ENCODE measurements at places on chromosomes 11 and 22.

- no peak for DNase-seq
Observed at GRCh38 chr11:110757066-110757465, 44.8 kb upstream of the ARHGAP20 start.

GRCh38 chr11:62295504-62295903 is 3.4 kb downstream of the SCGB1D4 start:
- DNase-seq = peak; percentile 51

GRCh38 chr11:7898666-7899283 is 32.3 kb downstream of the OR10A6 start:
- no peak for DNase-seq

- no peak for DNase-seq
Observed at GRCh38 chr22:44098966-44099530, 74.9 kb downstream of the PARVB start.

GRCh38 chr11:27473017-27473406 is 422 bp upstream of the LGR4 start:
- DNase-seq = peak; percentile 31

- DNase-seq = peak; percentile 73
Observed at GRCh38 chr22:22710719-22711531, 66.5 kb downstream of the GGTLC2 start.

DNA sequence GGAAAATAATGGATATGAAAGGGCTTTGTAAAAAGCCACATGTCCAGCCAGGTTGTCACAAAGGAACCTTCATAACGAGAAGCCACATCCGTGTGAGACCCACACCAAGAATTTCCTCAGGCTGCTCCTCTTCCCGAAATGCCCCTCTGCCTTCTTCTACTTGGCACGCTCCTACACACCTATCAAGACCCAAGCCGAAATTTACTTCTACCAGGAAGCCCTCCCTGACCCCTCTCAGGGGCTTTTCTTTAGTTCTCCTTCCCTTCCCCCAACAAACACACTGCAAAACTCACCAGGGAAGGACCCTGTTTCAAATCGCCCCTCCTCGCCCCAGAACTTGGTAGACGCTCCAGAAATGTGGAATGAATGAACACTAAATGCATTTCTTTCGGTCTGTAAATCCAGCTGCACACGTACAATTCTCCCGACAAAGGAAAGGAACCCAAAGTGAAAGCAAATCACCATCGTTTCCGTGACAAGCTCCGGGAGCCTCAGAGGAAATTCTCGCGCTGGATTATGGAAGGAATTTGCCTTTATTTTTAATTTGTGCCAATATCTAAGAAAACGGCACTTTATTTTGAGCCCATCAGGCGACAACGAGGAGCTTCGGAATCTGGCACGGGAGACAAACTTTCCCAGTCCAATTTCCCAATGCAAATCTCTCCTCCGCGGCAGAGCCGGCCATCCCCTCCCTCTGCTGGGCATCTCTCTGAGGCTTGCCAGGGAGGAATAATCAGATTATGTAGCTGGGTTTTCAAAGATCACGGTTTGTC is 13.2 kb upstream of the SHISAL1 start:
- DNase-seq = peak; percentile 67

DNA sequence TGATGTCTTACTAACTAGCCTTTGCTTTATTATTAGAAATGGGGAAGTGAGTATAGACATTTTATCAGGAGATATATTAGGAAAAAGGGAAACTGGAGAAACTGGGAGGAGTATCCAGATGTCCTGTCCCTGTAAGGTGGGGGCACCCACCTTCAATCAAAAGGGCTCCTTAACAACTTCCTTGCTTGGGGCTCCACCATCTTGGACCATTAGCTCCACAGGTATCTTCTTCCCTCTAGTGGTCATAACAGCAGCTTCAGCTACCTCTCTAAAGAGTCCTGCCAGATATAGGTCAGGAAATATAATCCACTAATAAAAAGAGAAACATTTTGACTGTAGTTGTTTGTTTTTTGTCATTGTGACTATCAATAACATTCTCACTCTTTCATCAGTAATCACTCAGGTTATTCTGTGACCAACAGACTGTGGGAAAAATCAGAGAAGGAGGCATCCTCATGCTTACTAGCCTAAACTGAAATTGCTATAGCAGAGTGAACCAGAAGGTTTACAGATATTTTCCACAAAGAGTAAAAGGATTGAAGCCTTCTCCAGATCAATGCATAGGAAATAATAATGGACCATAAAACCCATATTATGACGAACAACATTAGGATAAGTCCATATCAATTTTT is 10.4 kb downstream of the OR51B4 start:
- peak; percentile 12 for DNase-seq

DNA sequence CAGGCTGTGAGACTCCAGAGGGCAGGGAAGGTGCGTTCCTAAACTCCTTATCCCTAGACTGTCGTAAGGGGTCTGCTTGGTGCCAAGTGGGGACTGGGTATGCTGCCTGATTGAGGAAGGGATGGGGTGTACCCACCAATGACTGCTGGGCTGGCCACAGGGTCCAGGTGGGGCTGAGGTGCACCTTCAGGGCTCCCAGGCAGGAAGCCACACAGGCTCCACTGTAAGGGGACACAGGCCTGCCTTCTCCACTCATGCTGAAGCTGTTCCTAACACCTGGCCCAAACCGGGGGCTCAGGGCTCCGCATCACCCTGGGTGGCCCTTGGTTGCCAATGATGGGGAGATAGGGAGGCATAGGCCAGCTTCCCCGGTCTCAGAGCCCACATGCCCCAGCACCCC is 20.4 kb downstream of the CABP7 start:
- DNase-seq = no peak

GRCh38 chr11:12716816-12717215 is 42.6 kb downstream of the TEAD1 start:
- no peak for DNase-seq

DNA sequence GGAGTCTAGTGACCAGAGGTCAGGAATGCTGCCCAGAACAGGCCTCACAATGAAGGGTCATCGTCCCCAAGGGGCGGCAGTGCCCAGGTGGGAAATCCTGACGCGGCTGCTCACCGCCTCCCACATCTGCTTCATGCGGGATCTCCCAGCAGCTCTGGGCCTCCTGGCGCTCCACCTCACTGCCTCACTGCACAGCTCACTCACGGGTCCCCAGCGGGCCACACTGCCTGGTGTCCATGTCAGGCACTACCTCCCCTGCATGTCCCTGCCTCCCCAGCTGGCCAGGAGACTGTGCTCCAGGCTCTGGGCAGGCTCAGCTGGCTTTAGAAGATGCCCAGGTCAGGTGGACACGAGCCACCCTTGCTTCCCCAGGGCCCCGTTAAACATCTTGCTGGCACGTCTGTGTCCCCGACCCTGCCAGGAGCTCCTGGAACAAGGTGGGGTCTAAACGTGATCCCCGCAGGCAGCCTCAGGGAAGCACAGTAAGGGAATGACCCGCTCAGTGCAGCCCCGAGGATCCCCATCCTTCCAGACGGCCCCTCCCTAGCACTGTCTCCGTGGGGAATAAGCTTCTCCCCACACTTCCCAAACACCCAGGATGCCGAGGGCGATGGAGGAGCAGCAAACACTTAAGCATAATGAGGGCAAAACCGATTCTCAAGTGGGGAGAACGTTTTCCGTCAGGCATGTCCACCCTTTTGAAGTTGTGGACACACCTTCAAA is 93.2 kb downstream of the TRMU start:
- DNase-seq = no peak

DNA sequence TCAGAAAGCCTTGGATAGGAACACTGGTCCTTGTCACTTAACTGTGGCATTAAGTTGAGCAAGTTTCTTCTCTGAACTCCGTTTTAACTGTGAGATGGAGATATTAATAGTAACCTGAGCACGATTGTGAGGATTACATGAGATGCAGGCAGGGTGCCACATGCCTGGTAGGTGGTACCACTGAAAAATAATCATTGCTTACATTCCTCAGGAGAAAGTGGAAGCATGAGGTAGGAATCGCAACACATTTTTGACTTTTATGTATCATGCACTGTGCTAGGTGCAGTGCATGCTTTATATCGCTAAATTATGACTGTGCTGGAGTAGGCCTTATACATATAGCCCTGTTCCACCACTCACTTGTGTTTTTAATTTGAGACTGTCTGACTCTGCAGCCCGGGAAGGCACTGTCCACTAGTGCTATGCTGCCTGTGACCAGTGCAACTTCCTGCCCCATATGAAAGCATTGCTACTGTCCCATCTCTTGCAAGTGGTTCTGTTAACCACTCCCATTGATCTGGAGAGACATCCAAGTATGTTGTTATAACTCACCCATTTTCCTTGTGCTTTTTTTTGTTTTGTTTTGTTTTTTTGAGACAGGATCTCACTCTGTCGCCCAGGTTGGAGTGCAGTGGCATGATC is 1.0 kb downstream of the UQCR10 start:
- DNase-seq = no peak

DNA sequence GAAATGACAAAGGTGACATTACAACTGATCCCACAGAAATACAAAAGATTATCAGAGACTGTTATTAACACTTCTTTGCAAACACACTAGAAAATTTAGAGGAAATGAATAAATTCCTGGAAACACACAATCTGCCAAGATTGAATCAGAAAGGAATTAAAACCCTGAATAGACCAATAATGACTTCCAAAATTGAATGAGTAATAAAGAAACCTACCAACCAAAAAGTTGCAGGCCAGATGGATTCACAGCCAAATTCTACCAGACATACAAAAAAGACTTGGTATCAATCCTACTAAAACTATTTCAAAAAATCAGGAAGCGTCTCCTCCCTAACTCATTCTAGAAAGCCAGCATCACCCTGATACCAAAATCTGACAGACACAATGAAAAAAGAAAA is 17.2 kb downstream of the RAB38 start:
- DNase-seq = no peak

DNA sequence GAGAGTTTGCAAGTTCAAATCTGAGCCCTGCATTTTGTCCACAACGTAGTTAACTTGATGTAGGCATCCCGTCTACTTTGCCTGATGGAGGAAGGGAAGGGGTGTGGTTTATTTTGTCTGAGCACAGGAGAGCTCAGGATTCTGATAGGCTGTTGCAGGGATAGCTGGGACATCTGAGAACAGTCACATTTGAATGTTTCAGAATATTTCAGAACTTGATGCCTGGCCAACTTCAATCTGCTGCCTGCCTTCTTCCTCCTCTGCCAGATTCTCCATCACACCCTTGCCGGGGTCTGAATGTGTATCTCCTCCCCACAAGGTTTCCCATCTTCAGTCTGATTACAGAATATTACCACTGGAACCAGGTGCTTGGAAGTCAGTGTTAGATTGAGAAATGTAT is 51.6 kb downstream of the NTM start:
- DNase-seq = no peak

GRCh38 chr11:37422511-37422910 is 824.5 kb upstream of the RAG2 start:
- no peak for DNase-seq

DNA sequence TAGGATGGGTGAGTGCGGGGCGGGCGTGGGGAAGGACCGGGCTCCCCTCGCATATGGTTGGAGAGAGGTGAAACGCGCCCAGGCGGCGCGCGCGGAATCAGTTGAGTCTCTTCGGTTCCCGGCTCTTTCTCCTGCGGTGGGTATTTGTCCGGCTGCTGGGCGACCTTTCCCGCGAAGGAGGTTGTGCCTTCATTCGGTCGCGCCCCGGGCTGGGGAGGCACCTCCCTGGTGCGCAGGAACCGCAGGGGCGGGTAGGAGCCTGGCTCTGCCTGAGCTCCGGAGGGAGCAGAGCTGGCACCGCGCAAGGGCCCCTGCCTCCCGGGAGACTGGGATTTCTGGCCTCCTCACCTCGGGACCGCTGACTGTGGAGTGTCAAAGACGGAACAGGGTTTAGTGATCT is 27.5 kb downstream of the SAA4 start:
- no peak for DNase-seq

DNA sequence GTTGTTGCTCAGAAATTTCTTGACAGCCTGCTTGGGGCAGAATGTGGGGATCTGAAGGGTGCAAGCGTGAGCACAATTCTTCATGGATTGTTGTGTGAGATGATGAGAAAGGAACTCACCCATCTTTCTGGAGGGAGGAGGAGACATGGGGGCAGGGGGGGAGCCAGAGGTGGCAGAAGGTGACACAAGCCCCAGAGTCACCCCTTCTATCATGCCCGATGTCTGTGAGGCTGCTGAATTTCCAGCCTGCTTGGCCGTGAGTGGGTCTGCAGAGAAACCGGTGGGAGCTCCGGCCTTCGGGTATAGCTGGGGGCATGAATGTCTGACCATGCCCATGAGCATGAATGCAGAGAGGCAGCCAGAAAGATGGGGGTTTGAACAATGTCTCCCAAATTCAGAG is 870.7 kb downstream of the TBC1D22A start:
- no peak for DNase-seq

GRCh38 chr22:49721211-49721763 is 106.4 kb downstream of the BRD1 start:
- no peak for DNase-seq

GRCh38 chr11:22415476-22415875 is 77.3 kb downstream of the SLC17A6 start:
- DNase-seq = no peak

DNA sequence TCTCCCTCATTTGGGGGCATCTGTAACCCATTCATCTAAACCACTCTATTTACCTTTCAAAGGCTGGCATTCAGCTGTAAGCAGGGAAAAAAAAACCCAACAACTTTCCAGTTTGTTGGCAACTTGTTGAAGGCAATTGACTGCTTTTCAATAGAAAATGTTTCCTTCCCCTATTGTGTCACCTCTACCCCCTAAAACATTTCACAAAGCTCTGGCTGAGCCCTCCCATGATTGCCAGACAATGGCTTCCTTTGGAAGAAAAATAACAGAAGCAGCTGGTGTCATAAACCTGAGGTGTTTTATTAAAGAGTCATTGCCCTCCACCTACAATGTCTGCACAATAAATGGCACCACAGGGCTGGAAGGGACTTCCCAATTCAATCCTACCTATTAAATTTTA is 22.1 kb upstream of the PSMA1 start:
- no peak for DNase-seq

GRCh38 chr11:62879235-62879978 is 1.3 kb upstream of the SLC3A2 start:
- no peak for DNase-seq

DNA sequence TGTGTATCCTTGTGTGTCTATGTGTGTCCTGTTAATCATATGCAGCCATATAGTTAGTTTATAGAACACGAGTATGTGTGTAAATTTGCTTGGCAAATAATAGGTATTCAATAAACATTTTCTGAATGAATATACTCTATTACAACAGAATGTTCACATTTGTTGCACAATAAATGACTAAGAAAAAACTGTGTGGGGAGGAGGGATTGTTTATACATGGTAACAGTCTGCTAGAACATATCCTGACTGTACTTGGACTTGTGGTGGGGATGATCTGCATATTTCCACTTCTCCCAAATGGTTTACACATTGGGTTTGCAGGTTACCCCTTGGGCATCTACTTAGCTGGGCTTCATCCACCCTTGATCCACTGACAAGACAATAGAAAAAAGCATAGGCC is 194.6 kb downstream of the INSC start:
- no peak for DNase-seq

DNA sequence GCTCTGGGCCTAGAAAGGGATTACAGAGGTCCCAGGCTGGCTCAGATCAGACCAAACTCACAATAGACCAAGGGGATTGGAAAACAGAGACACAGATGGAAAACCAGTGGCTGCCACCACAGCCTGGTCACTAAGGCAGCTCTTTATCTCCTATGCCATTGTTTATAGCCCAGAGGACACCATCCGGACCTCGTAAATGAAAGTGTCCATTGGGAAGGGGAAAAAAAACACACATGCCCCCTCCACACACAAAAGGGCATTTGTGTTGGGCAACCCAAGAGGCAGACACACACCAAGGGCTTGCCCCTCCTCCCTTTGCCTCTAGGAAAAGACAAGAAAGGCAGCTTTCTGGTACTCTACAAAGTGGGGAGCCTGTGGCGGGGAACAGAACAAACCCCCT is 85.9 kb downstream of the GAB2 start:
- DNase-seq = no peak

Measured in AG20443 (cell line).